T-helper 17 cell (primary cell): ENCODE measurements at places on chromosomes 6 and 20. TPM values are rescaled to one million over a fixed set of nuclear protein-coding genes. Genes with fewer than 3 reads are reported as not detected.
A peak's percentile ranks its signal among the peaks of the same experiment; 100 is the strongest.

- no peak overlapping the region for H3K27ac ChIP-seq
- H3K27me3 ChIP-seq, result no peaks in the 10 kb centered on the region
- no peak for DNase-seq
- H3K4me1 ChIP-seq, result peaks cover 12% of the 10 kb centered on the region
- no peak overlapping the region for H3K4me3 ChIP-seq
Measured at GRCh38 chr20:53128004-53128403, 155.8 kb downstream of the TSHZ2 start.

- H3K4me3 ChIP-seq, result no peak overlapping the region
- H3K27me3 ChIP-seq, result peaks cover 66% of the 10 kb centered on the region
- H3K4me1 ChIP-seq, result no peaks in the 10 kb centered on the region
- peaks cover 2% of the 10 kb centered on the region for H3K36me3 ChIP-seq
Measured at GRCh38 chr20:56924292-56925081, 295.4 kb downstream of the TFAP2C start.

The SOX12 gene
- total RNA-seq, result 8.3 TPM

- H3K36me3 ChIP-seq, result peaks cover 12% of the 10 kb centered on the region
- H3K27me3 ChIP-seq, result no peaks in the 10 kb centered on the region
- H3K4me1 ChIP-seq, result peaks cover 5% of the 10 kb centered on the region
- no peak overlapping the region for H3K27ac ChIP-seq
- no peak overlapping the region for H3K4me3 ChIP-seq
- DNase-seq, result no peak
Measured at GRCh38 chr6:158086504-158087223, 81.4 kb downstream of the SERAC1 start.

- no peak for DNase-seq
- peaks cover 16% of the 10 kb centered on the region for H3K4me1 ChIP-seq
- H3K27ac ChIP-seq, result no peak within 1 kb of the TSS
Measured at GRCh38 chr20:46550461-46550860, at the start of gene OCSTAMP. TSS of gene OCSTAMP (minus strand) at chr20:46550654. CDS start at chr20:46550560, 94 bp downstream.

The GPR6 gene
- total RNA-seq, result not detected

DNA sequence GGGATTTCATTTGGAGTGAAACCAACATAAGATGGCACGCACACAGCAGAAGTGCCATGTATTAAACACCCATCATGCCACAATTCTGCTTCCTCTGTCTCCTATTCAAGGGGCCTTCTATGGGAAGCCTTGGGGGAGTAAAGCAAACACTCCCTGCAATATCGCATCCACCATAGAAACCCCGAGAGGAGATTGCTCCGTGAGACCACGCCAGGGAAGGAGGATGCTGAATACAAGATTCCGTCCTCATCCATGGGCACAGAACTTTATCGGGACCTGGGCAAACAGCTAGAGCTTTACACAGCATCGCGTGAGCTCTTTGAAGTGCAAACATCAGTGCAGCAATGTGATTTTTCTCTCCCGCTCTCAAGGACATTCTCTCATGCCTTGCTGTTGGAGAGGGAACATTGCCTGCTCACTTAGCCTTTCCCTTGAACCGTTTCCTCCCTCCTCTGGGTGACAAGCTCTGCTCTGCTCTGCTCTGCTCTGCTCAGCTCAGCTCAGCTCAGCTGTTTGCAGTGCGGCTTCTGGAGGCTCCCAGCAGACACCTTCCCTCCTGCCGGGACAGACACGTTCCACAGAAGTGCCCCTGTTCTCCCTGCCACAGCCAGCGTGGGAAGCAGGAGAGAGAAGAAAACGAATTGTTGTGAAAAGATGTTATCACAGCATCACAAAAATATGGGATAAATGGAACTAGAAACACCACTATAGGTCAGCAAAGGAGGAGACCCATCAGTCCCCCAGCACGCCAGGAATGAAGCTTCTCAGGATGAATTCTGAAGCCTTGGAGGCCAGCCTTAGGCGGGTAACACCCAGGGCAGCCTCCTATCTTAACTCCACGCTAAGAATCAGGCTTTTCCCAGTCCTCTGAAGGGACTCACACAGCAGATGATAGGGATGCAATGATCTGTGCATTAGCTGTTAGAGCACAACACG is 48.2 kb downstream of the RNASET2 start:
- DNase-seq, result no peak
- H3K36me3 ChIP-seq, result peaks cover 2% of the 10 kb centered on the region
- no peaks in the 10 kb centered on the region for H3K27me3 ChIP-seq
- no peak overlapping the region for H3K4me3 ChIP-seq
- H3K4me1 ChIP-seq, result peaks cover 28% of the 10 kb centered on the region

DNA sequence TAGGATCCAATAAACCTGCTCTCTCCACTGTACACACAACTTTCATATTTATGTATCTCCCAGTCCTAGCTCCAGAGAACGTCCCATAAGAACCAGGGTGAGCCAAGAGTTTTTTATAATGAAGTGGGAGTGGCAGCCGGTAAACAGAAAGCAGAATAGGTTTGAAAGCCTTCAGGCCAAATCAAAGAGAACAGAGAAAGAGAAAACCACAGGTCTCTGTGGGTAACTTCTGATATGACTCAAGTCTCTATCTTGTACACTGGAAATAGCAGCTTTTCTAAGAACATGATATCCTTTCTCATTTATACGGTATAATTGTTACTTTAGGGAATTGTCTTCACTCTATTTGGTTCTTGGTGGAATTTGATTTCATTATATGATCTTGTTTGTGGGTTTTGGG is 273.6 kb downstream of the PACRG start:
- H3K27ac ChIP-seq, result no peak overlapping the region
- H3K27me3 ChIP-seq, result no peaks in the 10 kb centered on the region
- H3K4me3 ChIP-seq, result no peak overlapping the region
- H3K36me3 ChIP-seq, result no peaks in the 10 kb centered on the region

The VWA7 gene
- total RNA-seq, result 2.8 TPM

GRCh38 chr20:33948480-33948879 is 45.2 kb upstream of the RALY start:
- H3K27me3 ChIP-seq, result peaks cover 18% of the 10 kb centered on the region
- peaks cover 4% of the 10 kb centered on the region for H3K36me3 ChIP-seq
- no peak for DNase-seq
- no peak overlapping the region for H3K4me3 ChIP-seq
- H3K27ac ChIP-seq, result no peak overlapping the region

- H3K4me3 ChIP-seq, result no peak overlapping the region
- peaks cover 7% of the 10 kb centered on the region for H3K4me1 ChIP-seq
- H3K27me3 ChIP-seq, result peaks cover 4% of the 10 kb centered on the region
- no peak overlapping the region for H3K27ac ChIP-seq
- DNase-seq, result no peak
Measured at GRCh38 chr6:170451762-170452651, 101.1 kb downstream of the PSMB1 start.

DNA sequence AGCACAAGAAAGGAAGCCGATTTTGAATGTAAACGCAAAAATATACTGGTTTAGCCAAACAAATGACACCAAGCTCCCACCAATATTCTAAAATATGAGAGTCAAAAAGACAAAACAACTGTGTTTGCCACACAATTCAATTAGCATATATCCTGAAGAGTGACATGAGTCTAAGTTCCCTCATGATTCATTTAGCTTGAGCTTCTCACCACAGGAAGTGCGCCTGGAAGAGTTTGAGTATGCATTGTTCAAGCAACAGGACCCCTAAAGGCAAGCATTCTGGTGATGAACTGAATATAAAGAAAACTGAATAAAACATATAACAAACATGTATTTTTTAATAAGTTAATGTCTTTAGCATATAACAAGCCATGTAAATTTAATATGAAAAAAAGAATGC is 115.2 kb upstream of the RUNX2 start:
- no peak overlapping the region for H3K27ac ChIP-seq
- no peaks in the 10 kb centered on the region for H3K4me1 ChIP-seq
- no peak overlapping the region for H3K4me3 ChIP-seq
- H3K36me3 ChIP-seq, result no peaks in the 10 kb centered on the region
- no peaks in the 10 kb centered on the region for H3K27me3 ChIP-seq

- no peak for DNase-seq
- H3K27me3 ChIP-seq, result no peaks in the 10 kb centered on the region
- peaks cover 44% of the 10 kb centered on the region for H3K4me1 ChIP-seq
- no peaks in the 10 kb centered on the region for H3K36me3 ChIP-seq
- H3K27ac ChIP-seq, result peak overlapping the region; percentile 66
- H3K4me3 ChIP-seq, result peak overlapping the region; percentile 78
Measured at GRCh38 chr6:149046164-149046821, 271.2 kb upstream of the TAB2 start.

GRCh38 chr6:152318278-152318677 is 318.9 kb downstream of the SYNE1 start:
- no peak overlapping the region for H3K4me3 ChIP-seq
- H3K36me3 ChIP-seq, result peaks cover 3% of the 10 kb centered on the region
- no peak overlapping the region for H3K27ac ChIP-seq
- H3K4me1 ChIP-seq, result peaks cover 4% of the 10 kb centered on the region
- peaks cover 22% of the 10 kb centered on the region for H3K27me3 ChIP-seq

DNA sequence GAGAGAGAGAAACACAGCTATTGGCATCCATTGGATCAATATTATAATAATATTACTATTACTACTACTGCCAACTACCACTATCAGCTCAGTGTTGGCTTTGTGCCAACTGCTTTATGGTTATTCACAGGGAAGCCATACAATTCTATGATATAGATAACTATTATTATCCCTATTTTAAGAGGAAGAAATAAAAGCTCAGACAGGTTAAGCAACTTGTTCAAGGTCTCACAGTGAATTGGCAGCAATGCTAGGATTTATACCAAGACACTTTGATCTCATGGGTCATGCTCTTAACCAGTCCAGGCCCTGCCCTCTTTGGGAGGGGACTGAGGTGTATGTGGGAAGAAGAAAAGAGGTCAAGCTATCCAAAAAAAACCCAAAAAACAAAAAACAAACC is 82.0 kb upstream of the TRAF3IP2 start:
- DNase-seq, result no peak
- H3K4me1 ChIP-seq, result peaks cover 65% of the 10 kb centered on the region
- H3K4me3 ChIP-seq, result no peak overlapping the region
- H3K27ac ChIP-seq, result peak overlapping the region; percentile 98

- no peak for DNase-seq
- peaks cover 2% of the 10 kb centered on the region for H3K36me3 ChIP-seq
- no peak overlapping the region for H3K27ac ChIP-seq
- H3K4me3 ChIP-seq, result no peak overlapping the region
- H3K4me1 ChIP-seq, result no peaks in the 10 kb centered on the region
Measured at GRCh38 chr6:83847179-83847578, 6.0 kb upstream of the RIPPLY2 start.

GRCh38 chr20:36273414-36274180 is 32.5 kb upstream of the DLGAP4 start:
- H3K4me3 ChIP-seq, result no peak overlapping the region
- H3K27ac ChIP-seq, result no peak overlapping the region
- H3K4me1 ChIP-seq, result no peaks in the 10 kb centered on the region
- peaks cover 51% of the 10 kb centered on the region for H3K27me3 ChIP-seq

DNA sequence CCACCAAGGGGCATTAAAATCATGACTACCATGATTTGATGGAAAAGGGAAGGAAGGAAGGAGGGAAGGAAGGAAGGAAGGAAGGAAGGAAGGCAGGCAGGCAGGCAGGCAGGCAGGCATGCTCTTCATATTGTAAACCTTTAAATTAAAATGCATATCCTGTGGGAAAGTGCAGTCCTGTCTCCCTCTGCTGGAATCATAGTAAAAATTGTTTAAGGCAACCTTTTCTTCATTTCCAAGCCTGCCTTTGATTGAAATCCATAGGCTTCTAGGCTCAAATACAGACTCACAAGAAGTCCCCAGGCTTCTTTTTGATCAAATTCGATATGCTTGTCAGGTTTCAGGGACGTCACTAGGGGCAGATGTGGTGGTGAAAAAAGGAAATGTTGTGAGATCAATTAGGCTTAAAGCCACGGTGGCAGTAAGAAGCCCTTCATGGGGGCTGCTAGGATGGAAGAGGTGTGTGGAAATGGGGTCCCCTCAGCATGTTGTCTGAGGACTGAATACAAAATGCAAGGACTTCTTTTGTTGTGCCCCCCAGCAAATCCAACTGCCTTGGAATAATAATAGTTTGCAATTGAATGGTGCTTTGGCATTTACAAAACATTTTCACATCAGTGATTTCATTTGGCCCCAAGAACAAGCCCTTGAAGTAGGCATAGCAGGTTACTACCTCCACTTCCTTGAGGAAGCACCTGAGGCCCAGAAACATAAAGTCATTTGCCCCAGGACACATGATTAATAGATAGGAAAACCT is 25.6 kb upstream of the GABRR1 start:
- peaks cover 4% of the 10 kb centered on the region for H3K36me3 ChIP-seq
- H3K4me1 ChIP-seq, result peaks cover 18% of the 10 kb centered on the region
- H3K4me3 ChIP-seq, result no peak overlapping the region
- H3K27me3 ChIP-seq, result peaks cover 5% of the 10 kb centered on the region
- peak overlapping the region; percentile 53 for H3K27ac ChIP-seq

The ZSCAN16 gene
- 8.3 TPM for total RNA-seq

The IMPG1 gene
- total RNA-seq, result not detected

DNA sequence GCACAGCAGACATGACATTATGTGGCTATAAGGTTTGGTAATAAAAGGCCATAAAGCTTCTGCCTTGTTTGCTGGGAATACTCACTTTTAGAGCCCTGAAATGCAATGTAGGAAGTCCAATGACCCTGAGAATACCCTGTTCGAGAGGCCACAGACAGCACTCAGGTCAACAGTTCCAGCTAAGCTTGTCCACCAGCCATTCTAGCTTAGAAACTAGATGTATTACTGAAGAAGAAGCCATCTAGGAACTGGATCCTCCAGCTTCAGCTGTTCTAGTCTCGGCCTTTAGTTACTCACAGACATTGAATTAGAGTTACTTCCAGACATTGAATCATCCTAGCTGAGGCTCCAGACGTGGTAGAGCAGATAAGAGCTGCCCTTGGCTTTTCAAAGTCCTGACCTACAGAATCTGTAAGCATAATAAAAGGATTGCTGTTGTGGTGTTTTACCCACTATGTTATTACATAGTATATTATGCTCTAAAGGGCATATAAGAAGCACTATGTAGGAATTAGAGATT is 84.9 kb downstream of the MMS22L start:
- no peaks in the 10 kb centered on the region for H3K4me1 ChIP-seq
- no peak overlapping the region for H3K27ac ChIP-seq
- no peak for DNase-seq
- H3K27me3 ChIP-seq, result no peaks in the 10 kb centered on the region

The VSTM2L gene
- total RNA-seq, result not detected
